Right lung (tissue), 10 donors: ENCODE measurements at places on chromosomes 5 and 9. TPM values are rescaled to one million over a fixed set of nuclear protein-coding genes. Genes with fewer than 3 reads are reported as not detected.
A peak's percentile ranks its signal among the peaks of the same experiment; 100 is the strongest.

SGCD gene
- polyA plus RNA-seq = 14.3 TPM

DNA sequence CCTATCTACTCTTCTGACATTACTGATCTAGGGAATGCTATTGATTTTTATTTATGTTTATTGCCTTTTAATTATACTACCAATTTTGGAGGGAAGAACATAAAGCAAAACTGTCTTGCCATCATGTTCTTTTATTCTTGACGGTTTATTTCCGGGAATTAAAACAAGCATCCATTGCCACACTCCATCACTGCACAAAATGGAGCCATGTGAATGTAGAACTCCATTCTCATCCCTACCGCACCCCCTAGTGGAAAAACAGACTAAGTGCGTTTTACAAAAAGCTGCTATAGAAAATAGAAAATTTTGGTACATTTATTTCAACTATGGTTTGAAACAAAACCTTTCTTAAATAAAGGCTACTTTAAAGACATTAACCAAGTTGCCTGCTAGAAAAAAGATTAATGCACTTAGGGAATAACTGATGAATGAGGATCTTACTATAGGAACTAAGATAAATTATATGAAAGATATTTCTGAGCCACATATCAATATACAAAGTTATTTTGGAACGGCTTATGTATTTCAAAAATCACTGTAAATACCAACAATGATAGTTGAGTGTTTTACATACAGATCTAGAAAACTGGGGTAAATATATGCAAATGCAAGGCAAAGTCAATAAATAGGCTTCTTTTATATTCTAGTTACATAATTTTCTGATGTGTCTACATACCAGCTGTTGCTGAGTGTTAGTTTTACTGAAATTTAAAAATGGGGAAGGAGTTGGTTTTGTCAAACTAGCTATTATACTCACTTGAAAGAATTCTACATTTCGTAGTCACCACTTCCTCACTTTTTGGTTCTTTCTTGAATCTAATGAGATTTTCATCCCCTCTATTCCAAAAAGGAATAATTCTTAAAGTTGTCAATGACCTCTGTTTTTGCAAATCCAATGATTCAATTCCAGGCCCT lies 26.5 kb downstream of the OXCT1 start:
- DNase-seq = peak; percentile 33

RLN1 gene
- 0.77 TPM for polyA plus RNA-seq

DNA sequence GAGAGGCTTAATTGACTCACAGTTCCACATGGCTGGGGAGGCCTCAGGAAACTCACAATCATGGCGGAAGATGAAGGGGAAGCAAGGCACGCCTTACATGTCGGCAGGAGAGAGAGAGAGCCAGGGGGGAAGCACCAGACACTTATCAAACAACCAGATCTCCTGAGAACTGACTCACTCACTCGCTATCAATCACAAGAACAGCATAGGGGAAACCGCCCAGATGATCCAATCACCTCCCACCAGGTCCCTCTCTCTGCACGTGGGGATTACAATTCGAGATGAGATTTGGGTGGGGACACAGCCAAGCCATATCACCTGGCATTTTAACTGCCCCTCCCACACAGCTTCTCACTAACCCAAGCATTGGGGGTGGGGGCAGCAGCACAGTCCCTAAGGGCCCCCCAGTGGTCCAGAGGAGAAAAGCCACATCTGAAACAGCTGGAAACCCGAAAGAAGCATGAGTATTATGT lies 76.1 kb upstream of the ASS1 start:
- DNase-seq = no peak

GRCh38 chr9:4559261-4560182 lies 69.3 kb downstream of the SLC1A1 start:
- DNase-seq = no peak

GRCh38 chr9:95264954-95265615 lies 52.4 kb downstream of the FANCC start:
- DNase-seq = no peak

DNA sequence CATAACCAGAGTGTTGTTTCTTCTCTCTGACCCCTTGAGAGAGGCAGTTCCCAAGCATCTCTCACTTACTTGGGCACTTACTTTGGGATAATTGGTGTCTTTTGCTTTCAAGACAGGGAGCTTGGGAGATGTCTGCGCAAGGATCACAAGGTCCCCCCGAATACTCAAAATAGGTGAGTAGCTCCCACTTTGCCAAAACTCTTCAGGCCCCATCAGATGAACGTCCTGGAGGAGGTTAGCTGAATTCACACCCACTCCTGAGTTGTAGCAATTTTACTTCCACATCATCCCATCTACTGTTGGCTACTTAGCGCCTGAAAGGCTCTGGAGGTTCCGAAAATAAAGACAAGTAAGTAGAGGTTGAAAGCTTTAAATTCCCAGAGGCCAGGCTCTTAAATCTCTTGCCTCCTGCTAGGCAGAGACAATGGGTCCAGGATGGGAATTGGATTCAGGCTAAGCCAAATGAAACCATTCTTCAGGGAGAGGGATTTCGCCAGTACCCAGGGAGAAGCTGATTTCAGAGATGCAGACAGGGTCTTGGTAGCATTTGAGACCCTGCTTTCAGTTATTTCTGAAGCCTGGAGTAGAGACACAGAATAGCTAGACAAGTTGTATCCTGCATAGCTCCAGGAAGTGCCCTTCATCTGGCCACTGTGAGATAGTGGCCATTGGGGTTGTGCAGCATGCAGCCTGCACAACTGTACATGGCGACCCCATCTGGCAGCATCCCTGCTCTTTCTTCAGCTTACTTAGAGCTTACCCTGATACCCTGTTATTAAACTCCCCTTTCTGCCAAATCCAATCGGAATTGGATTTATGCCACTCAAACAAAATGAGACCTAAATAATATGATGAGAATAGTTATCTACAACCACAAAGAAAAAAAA lies 60.1 kb downstream of the BOD1 start:
- no peak for DNase-seq

- DNase-seq = no peak
Observed at GRCh38 chr9:2055203-2055658, 40.1 kb downstream of the SMARCA2 start.

BAG1 gene
- 72.9 TPM for polyA plus RNA-seq

- no peak for DNase-seq
Observed at GRCh38 chr9:107782381-107782780, 292.8 kb upstream of the KLF4 start.

FST gene
- 2.4 TPM for polyA plus RNA-seq

C5orf52 gene
- polyA plus RNA-seq = not detected

- DNase-seq = no peak
Observed at GRCh38 chr5:73986729-73987128, 360.7 kb downstream of the ARHGEF28 start.

GRCh38 chr9:91663858-91664257 lies 240.2 kb upstream of the NFIL3 start:
- DNase-seq = no peak

SURF2 gene
- polyA plus RNA-seq = 15.3 TPM

GRCh38 chr5:4058899-4059298 lies 463.3 kb downstream of the IRX1 start:
- DNase-seq = no peak

DNA sequence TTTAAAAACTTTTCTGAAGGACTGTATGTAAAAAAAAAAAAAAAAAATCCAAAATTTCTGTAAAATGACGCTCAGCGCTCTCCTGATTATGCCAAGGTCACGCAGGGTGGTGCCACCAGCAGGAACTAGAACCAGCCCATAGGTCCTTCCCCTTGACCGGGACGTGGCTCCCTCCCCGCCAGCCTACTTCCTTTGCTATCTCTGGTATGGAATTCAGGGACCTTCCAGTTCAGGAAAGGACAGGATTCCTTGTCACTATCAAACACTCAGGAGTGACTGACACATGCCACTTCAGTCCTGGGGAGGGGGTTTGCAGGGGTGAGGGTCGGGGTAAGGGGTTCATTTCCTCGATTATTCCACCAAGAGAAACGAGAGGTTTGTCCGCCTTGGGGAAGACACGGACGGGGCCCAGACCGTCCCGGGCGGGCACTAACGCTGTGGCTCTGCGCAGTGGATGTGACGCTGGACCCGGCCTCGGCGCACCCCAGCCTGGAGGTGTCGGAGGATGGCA lies 18.8 kb downstream of the BTNL9 start:
- DNase-seq = no peak

DNA sequence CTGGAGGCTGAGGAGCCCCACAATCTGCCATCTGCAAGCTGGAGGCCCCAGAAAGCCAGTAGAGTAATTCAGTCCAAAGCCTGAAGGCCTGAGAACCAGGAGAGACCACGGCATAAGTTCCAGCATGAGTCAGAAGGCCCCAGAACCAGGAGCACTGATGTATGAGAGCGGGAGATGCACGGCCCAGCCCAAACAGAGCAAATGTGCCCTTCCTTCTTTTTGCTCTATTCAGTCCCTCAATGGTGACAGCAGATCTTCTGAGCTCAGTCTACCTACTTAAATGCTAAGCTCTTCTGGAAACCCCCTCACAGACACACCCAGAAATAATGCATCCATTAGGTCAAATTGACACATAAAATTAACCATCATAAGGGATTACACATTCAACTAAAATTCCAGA lies 277.6 kb downstream of the ATPSCKMT start:
- no peak for DNase-seq

CXXC5 gene
- polyA plus RNA-seq = 42.8 TPM

CHMP5 gene
- 123 TPM for polyA plus RNA-seq

DNA sequence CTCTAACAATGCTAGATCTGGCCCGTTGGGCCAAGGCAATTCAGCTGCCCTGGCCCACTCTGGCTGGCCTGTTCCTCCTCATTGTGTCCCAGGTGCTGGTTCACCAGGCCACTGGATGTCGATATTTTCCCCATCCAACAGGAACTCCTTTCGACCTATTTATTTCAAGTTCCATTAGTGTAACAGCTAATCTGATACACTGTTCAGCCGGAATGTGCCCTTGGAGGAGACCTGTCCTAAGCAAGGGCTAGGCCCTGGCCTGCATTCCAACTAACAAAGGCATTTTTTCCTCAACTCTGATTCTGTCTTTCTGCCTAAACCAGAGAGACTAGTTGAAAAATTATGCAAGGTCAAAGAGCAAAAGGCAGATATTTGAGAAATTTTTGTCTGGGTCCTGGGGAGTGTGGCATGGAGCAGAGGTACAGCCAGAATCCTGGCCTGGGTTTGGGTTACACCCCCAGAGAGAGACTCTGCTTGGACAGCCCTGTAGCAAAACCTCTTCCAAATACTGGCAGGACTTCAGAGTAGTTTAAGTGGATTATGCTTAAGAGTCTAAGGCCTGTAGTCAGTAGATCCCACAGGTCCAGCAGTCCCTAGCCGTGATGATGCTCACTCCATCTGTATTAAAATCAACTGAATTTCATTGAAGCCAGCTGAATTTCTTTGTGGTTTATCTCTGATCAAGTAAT lies 36.1 kb downstream of the MARCHF11 start:
- DNase-seq = no peak

ZNF483 gene
- polyA plus RNA-seq = 4.4 TPM

DNA sequence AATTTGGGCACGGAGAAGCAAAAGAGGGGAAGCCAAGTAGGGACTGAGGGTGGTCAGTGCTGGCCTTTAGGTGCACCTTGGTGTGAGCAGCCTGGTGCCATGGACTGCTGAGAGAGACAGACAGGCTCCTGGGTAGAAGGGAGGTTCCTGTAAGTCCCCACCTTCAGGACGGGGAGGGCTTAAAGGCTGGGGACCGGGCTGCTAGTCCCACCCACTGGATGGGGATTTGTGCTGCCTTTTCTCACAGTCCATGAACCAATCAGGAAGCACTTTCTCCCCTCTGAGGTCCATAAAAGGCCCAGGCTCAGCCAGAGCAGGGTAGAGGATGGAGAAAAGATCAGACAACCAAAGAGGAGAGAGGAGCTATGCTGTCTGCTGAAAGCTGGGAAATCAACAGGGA lies 15.2 kb downstream of the CDC25C start:
- DNase-seq = no peak

ANP32B gene
- 321 TPM for polyA plus RNA-seq

TSSK1B gene
- polyA plus RNA-seq = not detected

DNA sequence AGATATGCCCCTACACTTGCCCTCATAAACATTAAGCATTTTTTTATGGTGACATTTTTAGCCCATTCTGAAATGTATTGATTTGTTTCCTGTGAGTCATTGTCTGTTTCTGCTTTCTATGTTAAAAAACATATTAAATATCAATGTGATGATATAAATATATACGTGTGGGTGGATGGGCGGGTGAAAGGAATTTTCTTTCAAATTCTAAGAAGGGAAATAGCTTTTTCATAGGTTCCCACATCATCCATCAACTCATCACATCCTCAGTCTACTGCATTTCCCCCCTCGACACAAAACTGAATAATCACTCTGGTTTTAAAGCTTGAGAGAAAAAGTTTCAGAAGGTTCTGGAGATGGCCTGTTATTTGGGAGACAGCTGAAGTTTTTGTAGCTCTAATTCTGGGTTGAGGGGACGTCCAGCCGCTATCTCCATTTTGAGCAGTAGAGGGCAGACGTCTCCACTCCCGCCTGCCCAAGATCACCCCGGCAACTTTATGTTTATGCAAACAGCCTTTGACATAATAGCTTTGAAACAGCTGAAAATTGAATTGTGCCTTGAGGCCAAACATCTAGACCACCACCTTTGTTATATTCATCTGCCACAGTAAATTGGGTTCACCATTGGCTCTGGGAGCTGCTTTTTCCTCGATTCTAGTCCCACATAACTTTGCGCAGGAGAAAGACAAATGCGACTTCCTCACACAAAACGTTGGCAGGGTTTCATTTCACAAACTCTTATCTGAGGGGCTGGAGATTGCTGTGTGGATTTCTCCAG lies 216.2 kb upstream of the CLINT1 start:
- peak; percentile 82 for DNase-seq

DNA sequence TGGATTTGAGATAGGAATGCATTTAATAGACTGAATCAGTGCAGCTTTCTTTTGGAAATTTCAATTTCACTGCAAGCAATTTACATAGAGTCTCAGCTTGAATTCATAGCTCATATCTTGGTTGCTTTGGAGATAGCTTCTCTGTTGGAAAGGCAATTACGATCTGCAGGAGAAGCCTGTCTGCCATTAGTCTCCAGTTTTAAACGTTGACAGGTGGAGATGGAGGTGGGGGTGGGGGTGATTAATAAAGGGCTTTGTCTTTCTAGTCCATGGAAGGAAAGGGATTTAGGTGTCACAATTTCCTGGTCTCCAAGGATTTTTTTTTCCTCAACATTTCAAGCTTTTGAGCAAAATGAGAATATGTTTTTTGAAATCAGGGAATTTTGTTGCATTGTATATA lies 184.7 kb downstream of the CARTPT start:
- DNase-seq = no peak

PCDHA6 gene
- 0.37 TPM for polyA plus RNA-seq

DNA sequence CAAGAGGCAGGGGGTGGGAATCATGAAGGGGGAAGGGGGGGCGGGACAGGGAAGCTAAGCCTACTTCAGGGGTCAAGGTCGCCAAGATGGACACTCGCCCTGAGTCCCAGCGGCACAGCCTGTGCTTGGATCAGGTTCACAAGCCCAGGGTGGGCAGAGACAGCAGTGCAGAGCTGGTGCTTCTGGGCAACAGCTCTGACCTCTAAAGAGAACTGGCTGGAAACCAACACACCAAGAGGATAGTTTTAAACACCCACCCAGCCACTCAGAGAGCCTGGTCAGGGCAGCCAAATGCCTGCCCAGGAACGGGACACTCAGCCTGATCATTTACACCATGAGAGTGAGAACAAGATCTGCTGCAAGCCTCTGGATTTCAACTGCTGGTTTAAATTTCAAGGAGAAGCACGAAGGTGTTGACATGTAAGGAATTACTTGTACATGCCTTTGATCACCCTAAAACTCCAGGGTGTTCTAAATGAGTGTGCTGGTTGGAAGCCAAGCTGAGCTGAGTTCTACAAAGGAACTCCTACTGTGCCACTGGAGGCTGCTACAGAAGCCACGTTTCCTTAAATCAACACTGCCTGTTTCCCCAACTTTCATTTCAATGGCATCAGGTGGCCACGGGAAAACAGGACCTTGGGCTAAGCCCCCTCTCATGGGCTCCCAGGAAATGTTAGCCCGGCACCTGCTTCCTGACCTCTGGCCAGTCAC lies 91.5 kb downstream of the TTLL11 start:
- no peak for DNase-seq
